ENCODE measurements at places on chromosomes 1 and 21.
A peak's percentile ranks its signal among the peaks of the same experiment; 100 is the strongest.

GRCh38 chr1:181397845-181398244 lies 85.5 kb upstream of the CACNA1E start:
- DNase-seq, result no peak

DNA sequence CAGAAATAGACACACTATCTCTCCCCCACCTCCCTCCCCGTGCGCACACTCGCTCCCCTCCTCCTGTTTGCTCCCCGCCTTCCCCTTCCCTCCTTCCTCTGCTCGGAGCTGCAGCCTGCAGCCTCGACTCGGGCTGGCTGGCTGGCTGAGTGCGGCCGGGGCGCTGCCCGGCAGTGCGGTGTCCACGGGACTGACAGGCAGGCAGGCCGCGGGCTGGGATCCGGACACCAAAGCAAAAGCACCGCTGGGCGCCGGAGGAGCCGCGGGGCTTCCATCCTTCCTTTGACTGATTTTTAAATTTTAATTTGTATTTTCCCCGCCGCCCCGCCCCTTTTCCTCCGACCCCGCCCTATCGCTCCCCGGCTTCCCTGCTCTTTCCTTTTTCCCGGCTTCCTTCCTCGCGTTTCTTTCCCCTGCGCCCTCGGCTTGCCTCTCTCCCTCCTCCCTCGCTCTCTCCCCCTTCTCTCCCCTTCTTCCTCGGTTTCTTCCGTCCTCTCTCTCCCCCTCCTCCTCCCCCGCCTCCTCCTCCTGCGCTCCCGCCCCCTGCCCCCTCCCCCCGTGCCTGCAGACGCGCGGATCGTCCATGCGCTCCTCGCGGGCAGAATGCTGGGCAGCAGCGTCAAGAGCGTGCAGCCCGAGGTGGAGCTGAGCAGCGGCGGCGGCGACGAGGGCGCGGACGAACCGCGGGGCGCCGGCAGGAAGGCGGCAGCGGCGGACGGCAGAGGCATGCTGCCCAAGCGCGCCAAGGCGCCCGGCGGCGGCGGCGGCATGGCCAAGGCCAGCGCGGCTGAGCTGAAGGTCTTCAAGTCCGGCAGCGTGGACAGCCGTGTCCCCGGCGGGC lies 109.4 kb downstream of the NAV1 start:
- DNase-seq, result peak; percentile 67

DNA sequence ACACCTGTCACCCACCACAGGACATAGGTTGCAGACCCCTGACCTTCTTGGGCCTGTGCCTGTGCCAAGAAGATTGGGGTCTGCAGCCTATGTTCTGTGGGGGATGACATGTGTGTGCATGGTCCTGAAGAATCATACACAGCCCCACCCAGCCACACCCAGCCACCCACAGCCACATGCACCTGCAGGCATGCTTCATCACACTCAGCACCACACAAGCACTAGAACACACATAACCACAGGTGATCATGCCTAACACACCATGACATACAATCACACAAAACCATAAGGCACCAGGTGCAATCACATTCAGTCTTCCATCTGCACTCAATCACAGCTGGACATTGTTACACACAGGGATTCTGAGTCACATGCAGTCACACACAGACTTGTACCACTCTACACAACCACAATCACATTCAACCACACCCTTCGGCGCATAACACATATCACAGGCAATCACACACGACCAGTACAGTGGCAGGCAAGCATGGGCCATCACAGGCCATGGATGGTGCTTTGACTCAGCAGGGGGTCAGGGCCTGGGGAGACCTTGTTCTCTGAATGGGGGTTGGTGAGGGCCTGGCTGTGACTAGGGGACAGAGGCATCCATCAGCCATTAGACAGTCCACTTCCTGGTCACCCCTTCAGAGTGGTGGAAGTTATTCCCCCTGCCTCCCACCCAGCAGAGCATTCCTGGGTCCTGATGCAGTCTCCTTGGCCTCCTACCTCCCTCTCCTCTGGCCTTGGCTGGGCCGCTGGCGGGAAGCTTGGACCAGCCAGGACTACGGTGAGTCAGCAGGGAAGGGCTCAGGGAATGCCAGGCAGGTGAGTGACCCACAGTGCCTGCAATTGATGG lies 44.3 kb upstream of the EPS8L3 start:
- DNase-seq, result peak; percentile 73

DNA sequence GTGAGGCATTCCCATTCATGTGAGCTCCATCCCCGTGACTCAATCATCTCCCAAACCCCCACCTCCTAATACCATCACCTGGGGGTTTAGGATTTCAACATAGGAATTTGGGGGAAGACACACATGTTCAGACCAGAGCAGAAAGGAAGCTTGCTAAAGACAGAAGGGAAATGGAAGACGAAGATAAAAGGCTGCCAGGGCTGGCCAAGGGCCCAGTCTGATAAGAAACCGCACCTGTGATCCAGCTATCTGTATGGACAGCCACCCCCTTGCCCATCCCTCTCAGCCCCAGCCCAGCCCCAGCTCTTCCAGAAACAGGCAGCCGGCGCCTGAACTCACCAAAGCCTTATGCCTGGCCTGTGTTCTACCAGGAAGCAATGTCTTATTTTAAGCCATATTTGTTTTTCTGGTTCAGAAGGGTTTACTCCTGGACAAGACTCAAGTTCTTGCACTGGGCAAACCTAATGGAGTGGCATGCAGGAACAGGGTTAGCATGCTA lies 198.4 kb upstream of the VAMP3 start:
- no peak for DNase-seq

- no peak for DNase-seq
Measured at GRCh38 chr1:228156515-228156881, 6.8 kb downstream of the GJC2 start.

GRCh38 chr1:222613627-222614026 lies 4.3 kb upstream of the MIA3 start:
- no peak for DNase-seq

DNA sequence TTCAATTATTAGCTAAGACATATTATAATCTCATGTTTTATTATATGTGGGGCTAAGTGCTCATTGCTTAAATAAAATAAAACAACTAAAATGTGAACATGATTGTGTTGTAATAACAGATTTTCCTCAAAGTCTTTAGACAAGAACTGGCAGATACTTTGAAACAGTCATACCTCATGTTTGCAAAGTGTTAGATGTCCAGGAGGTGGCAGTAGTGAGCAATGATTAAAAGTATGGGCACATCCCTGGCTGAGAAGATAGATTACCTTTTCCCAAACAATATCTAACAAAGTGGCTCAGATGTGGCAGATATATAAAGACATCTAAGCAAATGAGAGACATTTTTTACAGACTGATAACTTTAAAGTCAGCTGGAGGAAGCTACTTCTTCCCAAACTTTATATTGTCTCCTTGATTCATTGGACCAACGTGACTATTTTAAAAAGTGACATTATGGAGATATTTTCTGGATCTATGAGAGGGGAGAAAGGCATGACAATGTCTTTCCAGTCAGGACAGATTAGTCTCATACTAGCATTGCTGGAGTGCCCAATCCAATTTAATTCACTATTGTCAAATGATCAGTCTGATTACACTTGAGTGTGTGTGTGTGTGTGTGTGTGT lies 269.8 kb downstream of the S1PR1 start:
- peak; percentile 6 for DNase-seq

GRCh38 chr1:100090471-100090870 lies 42.3 kb downstream of the SASS6 start:
- DNase-seq, result no peak

DNA sequence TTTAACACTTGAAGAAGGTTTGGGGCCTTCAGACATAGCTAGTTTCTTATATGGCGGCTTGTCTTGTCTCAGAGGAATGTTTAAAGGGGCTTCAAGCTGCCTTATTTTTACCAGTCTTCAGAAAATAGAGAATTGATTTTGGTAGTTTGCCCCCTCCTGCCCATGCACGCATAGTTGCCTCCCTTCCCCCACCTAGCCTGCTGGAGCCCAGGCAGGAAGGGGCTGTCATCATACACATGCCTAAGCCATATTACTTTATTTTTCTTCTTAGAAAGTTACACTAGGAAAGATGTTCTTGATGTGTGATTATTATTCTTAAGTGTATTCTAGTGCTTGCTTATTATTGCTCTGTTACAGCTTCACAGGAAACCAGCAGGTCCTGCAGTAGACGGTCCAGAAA lies 18.3 kb downstream of the PBX1 start:
- no peak for DNase-seq

GRCh38 chr21:16983420-16983819 lies 529.4 kb upstream of the CXADR start:
- no peak for DNase-seq

DNA sequence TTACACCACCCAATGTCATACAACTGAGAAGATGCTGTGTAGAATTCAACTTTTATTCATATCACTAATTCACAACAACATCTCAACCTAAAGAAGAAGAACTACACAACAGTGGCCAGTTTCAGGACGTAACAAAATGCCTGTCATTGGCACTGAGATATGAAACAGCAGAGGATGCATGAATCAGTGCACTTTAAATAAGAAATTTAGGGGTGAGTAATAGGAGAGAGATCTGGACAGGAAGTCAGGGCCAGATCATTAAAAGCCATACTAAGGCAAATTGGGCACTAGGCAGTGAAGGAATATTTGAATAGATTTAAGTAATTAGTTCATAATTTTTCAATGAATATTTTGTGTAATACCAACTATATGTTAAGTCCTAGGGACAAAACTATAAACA lies 510.5 kb downstream of the PLPP3 start:
- DNase-seq, result no peak

DNA sequence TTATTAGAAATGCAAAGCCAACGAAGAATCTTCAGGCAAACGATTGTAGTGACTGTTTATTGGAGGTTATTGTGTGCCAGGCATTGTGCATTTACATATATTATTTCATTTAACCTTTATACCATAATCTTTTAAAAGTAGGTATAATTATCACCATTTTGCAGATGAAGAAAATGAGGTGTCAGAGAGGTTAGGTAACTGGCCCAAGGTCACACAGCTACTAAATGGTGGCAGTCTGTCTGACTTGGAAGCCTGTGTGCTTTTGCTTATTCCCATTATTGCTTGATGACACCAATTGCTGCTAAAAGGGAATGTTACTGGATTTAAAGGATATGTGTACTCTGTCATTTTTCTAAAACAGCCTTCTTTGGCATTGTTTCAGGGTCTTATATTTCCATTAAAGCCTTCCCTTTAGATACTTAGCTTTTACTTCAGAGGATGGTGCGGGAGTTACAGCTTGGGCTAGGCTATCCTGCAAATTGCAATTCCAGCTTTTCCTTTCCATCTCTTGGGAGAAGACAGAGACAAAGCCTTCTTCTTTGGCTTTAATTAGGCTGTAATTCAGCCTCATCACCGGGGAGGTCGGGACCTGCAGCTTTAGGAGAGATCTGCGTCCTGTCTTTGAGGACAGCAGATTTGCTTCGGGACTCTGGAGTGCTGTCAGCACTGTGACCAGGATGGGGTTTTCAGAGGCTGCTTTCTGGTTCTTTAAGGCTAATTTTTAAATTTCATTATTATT lies 37.4 kb upstream of the ERRFI1 start:
- DNase-seq, result no peak

GRCh38 chr1:2391931-2392509 lies 379 bp downstream of the RER1 start:
- DNase-seq, result no peak

- DNase-seq, result no peak
Measured at GRCh38 chr1:43284546-43285110, 753 bp downstream of the C1orf210 start.

DNA sequence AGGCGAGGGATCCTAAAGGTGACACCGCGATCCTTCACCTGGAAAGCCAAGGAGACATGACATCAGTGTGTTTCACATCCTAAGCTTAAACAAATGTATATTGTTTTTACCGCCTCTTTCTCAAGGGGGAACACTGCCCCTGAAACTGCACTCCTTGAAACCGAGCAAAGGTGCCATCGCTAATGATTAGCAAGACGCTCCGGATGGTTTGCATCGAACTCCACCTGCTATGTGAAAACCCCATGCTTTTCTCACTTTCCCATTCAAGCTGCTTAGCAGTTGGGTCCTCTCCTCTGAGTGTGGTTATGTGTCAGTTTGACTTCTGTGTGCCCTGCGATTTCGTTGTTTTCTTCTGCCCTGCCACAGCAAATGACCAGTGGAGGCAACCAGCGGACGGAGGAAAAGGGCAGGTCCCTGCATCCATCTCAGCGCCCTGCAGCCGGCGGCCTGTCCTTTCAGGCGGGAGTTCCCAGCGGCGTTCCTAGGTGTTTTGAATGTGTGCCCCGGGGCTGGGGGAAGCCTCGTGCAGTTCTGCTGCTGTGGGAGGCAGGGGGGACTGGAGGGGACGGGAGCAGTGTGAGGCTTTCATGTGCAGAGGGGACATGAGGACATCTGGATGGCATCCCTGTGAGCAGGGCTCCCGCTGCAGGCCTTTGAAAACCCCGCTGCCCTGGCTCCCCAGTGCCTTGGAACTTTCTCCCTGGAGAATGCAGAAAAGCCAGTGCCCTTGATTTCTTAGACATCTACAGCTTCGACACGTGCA lies 16.1 kb downstream of the ZBTB18 start:
- no peak for DNase-seq

DNA sequence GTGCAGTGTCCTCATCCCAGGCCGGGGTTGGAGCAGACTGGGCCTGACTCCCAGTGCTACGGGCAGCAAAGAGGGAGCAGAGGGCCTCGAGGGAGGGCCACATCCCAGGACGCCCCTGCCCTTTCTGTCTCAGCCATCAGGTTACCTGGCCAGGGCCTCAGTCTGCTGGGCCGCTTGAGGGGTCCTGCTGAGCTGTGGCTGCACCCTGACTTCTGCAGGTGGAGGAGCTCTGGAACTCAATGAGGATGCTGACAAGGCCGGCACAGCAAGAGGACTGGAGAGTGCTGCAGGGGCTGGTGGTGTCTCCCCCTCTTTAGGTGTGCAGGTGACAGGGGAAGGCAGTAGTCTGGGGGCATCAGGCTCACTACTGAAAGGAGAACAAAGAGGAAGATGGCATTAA lies 3.3 kb downstream of the ZNF692 start:
- no peak for DNase-seq

DNA sequence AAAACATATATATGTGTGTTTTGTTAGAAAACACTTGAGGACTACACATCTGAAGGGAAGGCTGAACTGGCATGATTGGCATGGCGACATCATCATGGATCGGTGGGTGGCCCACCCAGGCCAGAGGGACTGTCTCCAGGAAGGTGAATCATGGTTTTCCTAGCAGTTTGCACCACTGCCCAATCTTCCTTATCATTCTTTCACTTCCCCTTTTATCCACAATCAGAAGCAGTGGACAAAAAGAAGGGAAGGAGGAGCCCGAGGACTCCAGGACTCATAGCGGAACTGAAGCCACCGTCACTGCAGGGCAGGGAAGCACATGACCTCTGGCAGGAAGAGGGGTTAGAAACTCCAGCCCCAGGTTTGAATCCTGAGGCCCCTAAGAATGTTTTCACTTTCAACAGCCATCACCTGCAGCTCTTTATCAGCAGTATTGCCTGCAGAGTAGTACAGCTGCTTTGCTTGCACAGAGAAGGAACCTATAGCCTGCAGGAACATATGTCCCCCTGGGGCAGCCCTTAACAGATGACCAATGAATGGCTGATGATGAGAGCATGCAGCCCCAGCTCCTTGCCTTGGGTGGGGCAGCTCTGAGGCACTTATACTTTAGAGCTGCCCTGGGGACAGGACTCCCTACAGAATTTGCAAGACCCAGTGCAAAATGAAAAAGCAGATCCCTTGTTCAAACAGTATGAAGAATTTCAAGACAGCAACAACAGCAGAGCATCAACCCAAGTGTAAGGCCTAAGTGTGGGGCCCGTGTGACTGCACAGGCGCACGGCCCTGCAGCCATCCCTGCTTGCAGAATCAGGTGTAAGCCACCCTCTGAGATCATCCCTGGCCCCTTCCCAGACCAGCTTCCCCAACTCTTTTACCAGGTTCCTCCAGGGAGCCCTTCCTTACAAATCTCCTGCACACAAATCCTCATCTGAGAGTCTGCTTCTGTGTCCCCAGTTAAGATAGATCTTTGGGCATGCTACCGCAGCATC lies 241.8 kb upstream of the IRF2BP2 start:
- DNase-seq, result peak; percentile 31

All from H54 (cell line).